ENCODE measurements at places on chromosomes 11 and 22. TPM values are rescaled to one million over a fixed set of nuclear protein-coding genes. Genes with fewer than 3 reads are reported as not detected.
A peak's percentile ranks its signal among the peaks of the same experiment; 100 is the strongest.

The KCNK4 gene
- not detected for total RNA-seq

- no peaks in the 10 kb centered on the region for H3K27me3 ChIP-seq
- H3K36me3 ChIP-seq: peaks cover 33% of the 10 kb centered on the region
- no peak overlapping the region for H3K4me3 ChIP-seq
- H3K27ac ChIP-seq: peak overlapping the region; percentile 25
- peaks cover 24% of the 10 kb centered on the region for H3K4me1 ChIP-seq
- DNase-seq: no peak
These were observed 37.0 kb downstream of the SFI1 start for GRCh38 chr22:31533374-31533773.

DNA sequence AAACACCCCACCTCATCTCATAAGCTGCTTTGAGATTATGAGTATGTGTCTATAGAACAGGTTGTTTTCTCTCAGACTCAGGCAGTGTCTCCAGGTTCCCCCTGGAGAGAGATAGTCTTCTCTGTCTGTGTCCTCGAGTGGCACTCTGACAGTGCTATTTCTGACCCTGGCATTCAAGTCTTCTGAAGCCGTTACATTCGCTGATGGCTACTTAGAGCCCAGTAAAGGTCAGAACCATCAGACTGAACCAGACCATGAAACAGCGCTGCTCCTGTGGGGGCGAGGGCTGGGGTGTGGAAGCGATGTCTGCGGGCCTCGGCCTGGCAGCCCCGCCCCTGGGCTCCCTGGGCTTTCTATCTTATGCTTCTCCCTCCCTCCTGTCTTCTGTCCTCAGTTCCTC lies 23.5 kb downstream of the SHISA8 start:
- no peak overlapping the region for H3K27ac ChIP-seq
- no peak for DNase-seq
- no peaks in the 10 kb centered on the region for H3K4me1 ChIP-seq
- no peak overlapping the region for H3K4me3 ChIP-seq
- H3K27me3 ChIP-seq: no peaks in the 10 kb centered on the region

The OR6T1 gene
- not detected for total RNA-seq
